ENCODE measurements at places on chromosomes 1 and 21.

DNA sequence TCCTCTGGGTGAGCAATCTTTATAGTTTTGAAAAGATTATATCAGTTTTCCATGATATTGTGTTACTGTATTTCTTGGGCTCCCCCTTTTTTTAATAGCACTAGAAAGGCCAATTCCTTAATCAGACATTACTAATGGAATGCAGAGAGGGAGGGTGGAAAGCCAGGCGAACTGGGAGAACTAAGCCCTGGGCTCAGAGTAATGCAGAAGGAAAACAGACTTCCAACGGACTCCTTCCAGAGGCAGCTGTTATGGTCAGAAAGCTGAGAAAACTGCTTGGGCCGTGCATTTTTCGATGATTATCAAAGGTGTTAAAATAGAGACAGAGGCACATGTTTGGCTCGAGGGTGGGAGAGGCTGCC lies 206.3 kb downstream of the FOXD2 start:
- no peak for DNase-seq

GRCh38 chr1:216983823-216984222 lies 260.6 kb upstream of the ESRRG start:
- DNase-seq = no peak

DNA sequence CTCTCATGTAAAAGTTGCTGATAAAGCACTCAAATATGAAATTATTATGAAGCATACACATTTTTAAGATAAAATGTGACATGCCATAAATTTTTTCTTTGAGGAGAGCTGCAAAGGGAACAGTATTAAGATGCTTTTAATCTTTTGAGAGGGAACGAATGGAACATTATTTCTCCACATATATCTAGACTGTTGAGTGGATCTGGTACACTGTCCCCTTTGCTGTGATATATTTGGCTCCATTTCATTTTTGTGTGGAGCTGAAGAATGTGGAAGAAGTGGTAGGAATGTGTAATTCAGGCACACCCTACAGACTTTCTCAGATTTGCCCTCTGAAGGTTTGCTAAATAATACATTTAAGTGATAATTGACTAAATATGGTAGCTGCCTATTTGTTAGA lies 31.7 kb downstream of the PGM1 start:
- no peak for DNase-seq

DNA sequence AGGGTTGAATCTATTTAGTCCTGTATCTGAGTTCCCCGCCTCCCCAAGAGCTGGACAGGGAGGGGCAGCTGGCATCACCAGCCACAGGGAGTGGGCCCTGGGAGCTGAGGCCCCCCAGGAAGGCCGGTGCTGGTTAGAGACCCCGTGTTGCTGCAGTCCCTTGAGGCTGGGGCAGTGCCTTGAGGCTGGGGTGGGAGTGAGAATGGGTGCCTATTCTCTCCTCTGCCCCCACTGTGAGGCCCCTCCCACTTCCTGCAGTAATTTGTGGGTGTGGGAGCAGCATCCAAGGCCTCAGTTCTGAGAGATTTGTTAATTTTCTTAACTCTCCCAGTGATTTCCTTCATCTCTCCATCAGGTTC lies 2.5 kb upstream of the TRAPPC3 start:
- peak; percentile 9 for DNase-seq

DNA sequence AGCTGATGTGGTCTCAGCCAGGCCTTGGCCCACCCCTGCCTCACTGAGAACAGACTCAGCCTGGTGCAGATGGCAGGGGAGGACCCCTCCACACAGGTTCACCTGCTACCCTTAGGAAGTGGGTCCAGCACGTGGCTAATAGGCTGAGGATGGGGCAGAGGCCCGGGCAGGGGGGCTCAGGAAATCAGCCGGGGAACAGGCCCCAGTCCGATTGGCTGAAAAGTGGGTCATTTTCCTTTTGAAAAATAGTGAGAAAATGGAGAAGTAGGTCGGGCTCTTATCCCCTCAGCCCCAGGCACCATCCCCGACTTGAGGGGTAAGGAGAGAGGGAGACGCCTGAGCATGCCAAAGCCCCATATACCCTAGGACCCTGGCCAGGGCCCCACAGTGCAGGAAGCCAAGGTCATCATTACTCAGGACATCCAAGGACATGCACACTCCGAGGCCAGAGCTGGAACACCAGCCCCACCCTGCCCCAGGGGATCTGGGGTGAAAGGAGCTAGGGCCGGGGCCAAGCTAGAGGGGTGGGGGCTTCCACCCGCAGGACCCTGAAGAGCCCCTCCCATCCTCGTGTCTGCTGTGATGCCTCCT lies 11.0 kb downstream of the DLGAP3 start:
- no peak for DNase-seq

DNA sequence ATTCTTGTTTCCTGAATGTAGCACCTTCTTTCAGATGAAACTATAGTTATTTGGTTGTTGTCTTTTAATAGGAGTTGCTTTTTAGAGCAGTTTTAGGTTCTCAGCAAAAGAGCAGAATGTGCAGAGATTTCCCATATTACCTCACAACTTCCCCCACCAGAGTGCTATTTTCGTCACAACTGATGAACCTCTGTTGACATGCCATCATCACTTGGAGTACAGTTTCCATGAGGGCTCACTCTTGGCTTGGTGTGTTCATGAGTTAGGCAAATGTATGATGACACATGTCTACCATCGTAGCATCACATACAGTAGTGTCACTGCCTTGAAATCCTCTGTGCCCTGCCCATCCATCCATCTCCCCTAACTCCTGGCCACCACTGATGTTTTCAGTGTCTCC lies 3.7 kb downstream of the IBA57 start:
- DNase-seq = peak; percentile 11

GRCh38 chr1:231188072-231188471 lies 26.2 kb downstream of the TRIM67 start:
- no peak for DNase-seq

GRCh38 chr1:81834921-81835698 lies 34.4 kb downstream of the ADGRL2 start:
- DNase-seq = no peak

DNA sequence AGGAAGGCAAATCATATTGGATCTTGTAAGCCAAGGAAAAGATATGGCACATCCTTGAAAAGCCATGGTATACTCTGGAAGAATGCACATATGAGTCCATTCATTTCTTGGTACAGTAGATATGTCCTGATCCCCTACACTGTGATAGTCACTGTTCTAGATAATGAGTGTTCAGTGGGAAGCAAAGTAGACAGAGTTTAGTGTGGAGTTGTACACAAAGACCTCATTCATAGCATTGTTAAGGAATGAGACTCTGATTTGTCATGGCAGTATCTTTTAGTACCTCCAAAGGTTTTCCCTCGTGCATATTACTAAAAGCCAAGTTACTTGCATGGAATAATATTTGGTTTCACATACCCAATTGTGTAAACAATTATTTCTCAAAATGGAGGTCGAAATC lies 204.7 kb downstream of the NFIA start:
- no peak for DNase-seq

- DNase-seq = no peak
These were observed 6.2 kb downstream of the AHDC1 start for GRCh38 chr1:27597516-27598294.

DNA sequence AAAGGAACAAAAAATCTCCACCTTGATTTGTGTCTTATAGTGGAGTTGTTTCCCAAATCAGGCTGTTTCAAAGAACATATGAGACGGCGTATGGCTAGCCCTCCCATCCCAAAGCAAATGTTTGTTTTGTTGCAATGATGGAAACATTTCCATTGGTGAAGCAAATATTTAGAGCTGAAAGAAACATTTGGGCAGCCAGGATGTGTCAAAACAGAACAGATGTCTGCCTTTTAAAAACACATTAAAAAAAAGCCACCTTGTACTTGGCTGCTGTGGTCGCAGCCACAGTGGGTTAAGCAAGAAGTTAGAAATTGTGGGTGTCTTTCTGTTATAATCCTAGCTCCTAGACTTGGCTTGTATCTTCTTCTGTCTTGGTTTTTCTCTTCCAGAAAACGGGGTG lies 116.3 kb downstream of the PEX14 start:
- peak; percentile 61 for DNase-seq

DNA sequence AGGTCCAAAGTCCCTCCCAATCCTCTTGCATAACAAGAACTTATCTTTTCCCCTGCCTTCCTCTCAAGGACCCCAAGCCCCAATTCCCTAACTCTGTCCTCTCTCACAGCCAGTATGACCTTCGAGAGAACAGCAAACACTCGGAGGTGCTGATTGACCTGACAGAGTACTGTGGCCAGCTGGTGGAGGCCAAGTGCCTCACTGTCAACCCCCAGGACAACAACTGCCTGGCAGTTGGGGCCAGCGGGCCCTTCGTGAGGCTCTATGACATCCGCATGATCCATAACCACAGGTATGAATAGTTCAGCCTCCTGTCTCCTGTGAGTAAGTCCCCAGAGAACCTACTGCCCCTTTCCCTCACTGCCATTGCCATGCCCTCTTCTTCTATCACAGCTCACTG lies 29.9 kb upstream of the TMEM222 start:
- no peak for DNase-seq
